ENCODE measurements at places on chromosomes 16 and 17.

- no peak for DNase-seq
Observed at GRCh38 chr17:82723169-82723807, 6.8 kb downstream of the FN3KRP start.

DNA sequence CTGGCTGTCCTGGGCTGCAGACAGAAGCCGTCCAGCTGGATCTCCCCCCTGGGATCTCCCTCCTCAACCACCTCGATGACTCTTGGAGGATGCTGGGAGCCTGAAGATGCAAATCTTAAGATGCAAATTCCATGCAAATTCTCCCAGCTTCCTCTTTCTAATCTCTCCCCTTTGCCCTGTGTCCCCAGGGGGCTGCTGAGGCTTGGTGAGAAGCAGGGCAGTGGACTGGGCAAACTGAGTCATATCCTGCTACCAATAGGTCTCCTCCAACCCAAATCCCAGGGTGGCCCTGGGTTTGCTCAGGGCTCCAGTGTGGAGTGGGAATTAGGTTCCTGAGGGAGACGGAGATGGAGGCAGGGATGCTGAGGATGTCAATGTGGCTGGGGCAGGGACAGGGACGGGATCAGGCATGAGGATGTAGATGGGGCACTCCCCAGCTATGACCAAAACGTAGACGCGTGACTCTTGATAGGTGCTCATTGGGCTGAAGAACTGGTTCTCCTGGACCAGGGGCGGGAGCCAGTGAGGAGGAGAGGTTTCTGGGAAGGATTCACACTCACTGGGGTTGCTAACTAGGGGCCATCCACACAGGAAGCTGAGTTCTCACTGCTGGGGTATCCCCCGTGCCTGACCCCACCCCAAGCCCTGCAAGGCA is 3.6 kb upstream of the ALOX12B start:
- DNase-seq, result no peak

- no peak for DNase-seq
Observed at GRCh38 chr16:2285731-2286191, 17.8 kb upstream of the RNPS1 start.

- no peak for DNase-seq
Observed at GRCh38 chr17:56740481-56740880, 93.2 kb downstream of the C17orf67 start.

GRCh38 chr16:15799851-15800495 is 56.9 kb downstream of the MYH11 start:
- DNase-seq, result no peak

GRCh38 chr17:13546851-13547250 is 54.9 kb downstream of the HS3ST3A1 start:
- DNase-seq, result no peak

DNA sequence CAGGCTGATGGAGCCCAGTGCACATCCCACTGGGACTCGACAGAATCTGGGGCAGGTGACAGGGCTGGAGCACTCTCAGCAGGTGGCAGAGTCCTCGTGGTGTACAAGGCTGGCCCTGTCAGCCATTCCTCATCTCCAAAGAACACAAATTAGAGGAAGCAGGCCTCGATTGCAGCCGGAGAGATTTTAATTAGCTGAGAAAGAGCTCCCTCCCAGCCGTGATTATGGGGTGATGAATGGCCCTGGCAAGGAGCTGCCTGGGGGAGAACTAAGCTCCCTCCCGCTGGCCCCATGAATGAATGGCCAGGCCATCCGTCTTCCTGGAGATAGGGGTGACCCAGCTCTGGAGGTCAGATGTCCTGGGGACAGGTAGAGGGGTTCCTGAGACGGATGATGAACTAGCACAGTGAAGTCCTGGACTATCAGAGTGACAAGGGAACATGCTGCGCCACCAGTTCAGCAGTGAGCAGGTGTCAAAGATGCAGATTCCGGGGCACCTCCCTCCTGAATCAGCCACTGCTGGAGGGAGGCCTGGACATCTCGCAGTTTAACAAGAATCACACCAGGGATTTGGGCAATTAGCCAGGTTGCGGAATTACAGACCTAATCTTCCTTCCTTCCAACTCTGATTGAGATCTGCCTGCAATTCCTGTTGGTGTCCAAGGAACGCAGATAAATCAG is 35.5 kb downstream of the PIMREG start:
- DNase-seq, result no peak

- no peak for DNase-seq
Observed at GRCh38 chr17:77907497-77908461, 50.7 kb upstream of the TNRC6C start.
